ENCODE measurements at places on chromosomes 13 and 19.

DNA sequence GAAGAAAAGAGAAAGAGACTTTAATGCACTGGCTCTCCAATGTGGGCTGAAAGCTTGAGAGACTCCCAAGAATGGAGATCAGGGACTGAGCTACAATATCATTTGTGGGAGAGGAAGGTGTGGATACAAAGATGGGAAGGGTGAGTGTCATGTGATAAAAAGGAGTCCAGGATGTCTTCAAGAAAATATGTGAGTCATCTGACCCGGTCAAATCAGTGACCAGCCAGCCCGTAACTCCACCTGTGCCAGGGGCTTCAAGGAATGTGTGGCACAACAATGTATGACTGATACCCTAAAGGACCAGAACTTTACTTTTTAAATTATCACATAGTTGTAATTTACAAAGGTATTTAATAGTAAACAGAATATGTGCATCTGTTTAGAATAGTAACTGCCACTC, 97.2 kb downstream of the DOCK9 start:
- DNase-seq: no peak

GRCh38 chr19:10286803-10287737, at the start of gene ICAM4:
Gene ICAM4, plus strand, starts transcription at chr19:10286955. Its CDS starts 58 bp downstream, at chr19:10287013.
- peak; percentile 30 for DNase-seq

GRCh38 chr13:36839981-36840380, 21.0 kb downstream of the RFXAP start:
- DNase-seq: no peak

- no peak for DNase-seq
Observed at GRCh38 chr13:100075700-100076587, 12.9 kb upstream of the PCCA start.

DNA sequence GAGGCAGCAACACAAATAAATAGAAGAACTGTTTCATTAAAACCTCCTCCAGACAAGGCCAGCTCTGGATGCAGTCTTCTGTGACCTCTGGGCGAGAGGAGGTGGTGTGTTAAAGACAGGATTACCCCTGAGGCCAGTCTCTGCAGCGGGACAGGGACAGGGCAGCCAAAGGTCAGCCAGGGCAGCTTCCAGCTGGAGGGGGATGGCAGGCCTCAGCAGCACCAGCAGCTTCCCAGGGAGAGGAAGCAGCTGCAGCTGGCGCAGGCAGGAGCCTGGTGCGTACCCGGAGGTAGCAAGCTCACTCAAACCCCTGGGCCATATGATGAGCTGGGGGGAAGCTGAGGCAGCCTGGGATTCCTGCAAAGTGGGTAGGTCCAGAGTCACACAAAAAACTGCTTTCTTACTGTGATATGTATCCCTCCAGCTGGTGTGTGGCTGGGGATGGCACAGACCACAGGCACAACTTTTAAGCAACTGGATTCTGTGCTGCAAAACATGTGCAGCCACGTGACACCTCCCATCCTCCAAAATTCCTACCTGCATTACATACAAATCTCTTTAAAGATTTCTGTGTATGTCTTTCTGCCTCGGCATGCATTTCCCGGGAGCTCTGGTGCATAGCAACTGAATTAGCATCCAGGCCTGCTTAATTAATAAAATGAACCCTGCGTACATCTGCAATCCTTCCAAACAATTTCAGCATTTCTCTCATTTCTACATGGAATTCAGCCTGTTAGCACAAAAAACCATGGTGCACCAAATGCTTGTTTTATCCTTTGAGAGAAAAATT, 238.3 kb upstream of the MAB21L1 start:
- no peak for DNase-seq

- no peak for DNase-seq
Observed at GRCh38 chr13:20715330-20715712, 11.8 kb downstream of the IL17D start.

DNA sequence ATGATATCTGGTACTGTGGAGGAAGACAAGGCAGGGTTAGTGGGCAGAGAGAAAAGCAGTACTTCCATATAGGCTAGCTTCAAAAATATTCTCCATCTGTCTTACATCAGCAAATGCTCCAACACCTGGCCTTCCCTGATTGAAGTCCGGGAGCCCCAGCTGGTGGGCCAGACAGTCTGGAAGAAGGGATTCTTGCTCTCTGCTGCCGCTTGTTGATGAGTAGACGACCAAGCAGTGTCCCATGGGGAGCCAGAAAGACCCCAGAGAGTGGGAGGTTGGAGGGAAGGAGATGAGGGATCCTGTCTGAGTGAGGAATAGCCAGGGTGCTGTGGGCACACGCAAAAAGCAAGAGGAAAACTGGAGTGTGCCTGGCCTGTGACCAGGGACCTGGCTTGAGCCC, 95.1 kb downstream of the ATP8A2 start:
- DNase-seq: no peak

DNA sequence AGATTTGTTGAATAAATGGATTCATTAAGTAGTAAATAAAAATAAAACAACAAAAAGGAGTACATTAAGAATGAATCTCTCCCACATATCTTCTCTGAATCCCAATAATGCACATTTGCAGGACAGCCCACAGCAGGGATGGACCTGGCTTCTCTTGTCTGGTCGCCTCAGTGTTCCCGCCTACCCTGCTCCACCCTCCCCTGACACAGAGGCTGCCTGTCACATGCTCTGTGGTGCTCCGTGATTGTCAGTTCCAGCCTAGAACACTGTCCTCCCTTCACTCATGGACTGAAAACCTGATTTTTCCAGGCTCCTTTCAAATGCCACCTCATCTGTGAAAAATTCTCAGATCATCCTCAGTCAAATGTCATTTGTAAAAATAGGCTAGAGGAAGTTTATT, 94.5 kb upstream of the GPR12 start:
- no peak for DNase-seq

DNA sequence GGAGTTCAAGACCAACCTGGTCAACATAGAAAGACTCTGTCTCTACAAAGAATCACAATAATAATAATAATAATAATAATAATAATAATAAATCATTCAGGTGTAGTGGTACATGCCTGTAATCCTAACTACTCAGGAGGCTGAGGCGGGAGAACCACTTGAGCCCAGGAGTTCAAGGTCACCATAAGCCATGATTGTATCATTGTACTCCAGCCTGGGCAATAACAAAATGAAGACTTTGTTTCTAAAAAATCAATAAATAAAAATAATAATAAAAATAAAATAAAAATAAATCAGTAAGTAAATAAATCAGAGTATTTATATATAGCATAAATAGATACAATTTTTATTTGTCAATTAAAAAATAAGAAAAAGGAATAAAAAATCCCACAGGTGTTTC, 1636.4 kb downstream of the SLITRK1 start:
- DNase-seq: no peak

- DNase-seq: no peak
Observed at GRCh38 chr19:50003254-50003788, 21.9 kb downstream of the VRK3 start.

DNA sequence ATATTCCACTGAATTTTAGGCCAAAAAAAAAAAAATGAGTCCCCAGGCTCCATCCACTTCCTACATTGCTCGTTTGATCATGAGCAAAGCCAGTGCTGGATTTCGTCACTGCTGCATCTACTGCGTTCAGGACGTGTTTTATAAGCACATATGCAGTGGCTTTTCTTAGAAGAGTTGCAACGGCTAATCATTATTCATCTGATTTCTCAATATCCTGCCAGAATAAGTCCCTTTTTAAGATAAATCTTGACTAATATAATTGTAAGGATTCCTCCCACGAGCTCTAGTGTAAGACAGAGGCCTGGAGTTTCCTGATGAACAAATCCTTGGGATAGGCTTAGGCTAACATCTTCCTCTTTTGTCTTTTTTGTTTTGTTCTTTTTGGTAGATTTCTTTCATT, 19.5 kb downstream of the FAM124A start:
- DNase-seq: no peak

DNA sequence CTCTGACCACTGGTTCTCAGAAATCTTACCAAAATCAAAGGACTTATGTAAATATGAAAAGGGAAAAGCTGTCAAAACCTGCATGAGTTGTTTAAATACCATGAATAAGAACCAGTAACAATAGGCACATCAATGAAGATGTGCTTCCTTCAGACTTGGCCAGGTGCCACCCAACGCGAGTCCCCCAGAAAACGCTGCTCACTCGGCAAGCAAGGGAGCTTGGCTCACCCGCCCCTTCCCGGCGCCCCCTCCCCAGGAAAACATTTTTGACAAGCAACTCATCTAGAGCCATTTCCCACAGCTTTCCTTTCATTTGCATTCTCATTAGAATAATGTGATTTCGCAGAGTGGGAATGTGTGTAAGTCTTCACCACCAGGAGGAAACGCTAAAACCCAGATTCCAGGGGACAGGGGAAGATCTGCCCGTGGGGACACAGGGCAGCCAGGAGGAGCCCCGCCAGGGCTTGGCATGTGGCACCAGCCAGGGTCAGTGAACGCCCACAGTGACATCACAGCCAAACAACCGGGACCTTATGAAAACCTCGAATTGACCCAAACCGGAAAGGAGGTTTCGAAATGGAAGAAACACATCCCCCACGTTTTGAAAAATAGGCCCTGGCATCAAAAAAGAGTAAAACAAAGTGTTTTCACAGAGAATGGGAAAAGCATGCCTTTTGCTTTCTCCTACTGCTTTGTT, 366.2 kb upstream of the TSHZ3 start:
- DNase-seq: no peak

DNA sequence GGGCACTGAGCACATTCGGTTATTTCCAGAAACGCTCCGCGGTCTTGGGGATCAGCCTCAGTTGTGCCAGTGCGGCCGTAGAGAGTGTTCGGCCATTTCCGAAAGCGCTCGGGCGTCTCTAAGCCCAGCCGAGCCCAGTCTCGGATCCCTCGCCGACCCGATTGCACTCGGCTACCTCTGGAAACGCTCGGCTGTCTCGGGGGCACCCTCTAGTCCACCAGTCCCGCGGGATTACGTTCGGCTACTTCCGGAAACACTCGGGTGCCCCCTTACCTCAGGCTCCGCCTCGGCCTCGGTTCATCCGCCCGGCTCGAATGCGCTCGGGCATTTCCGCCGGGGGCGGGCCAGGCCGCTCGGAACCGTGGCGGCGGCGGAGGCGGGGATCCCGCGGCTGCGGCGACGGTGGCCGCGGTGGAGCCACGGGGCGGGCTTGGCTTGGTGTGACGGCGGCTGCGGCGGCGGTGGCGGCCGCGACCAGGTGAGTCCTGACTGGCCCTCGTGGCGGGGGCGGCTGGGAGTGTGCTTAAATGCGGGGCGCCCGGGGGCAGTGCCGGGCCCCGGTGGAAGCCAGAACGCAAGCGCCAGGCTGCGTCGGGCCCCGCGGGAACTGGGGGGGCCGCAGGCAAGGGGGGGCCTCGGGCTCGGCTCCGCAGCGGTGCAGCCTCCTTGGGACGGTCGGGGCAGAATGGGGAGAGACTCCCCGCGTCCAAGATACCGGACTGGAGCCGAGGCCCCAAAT, at the start of gene PIK3R2:
Gene PIK3R2 (plus strand): TSS at position 347 of the 739 bp plus-strand sequence. CDS start 2,717 bp downstream, outside the sequence.
- peak; percentile 98 for DNase-seq

DNA sequence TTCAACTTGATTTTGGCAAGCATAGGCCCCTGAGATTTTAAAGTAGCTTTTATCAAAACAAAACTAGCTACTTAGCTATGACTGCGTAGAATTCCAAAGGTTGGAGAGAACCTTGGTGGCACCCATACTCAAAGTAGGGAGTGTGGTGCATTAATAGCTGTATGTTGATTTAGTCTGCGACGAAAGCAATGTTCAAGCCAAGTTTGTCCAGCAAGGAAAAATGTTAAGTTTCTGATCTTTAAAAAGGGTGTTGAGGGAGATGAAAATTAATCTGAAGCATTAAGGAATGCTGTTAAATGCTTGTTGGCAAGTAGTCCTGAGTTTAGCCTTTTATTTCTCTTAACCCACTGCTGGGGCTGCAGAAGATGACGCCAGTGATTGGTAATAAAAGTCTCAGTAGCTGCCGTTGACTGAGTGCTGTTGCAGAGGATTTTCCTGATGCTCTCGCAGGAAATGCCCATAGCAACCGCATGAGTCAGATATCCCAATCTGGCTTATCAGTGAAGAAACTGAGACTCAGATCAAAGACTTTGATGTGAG, 75.9 kb upstream of the RNF113B start:
- DNase-seq: no peak

- no peak for DNase-seq
Observed at GRCh38 chr19:49214701-49215100, 57.1 kb downstream of the TRPM4 start.

GRCh38 chr13:97417698-97418097, 16.3 kb upstream of the RAP2A start:
- DNase-seq: no peak

GRCh38 chr13:29878101-29878500, 27.7 kb upstream of the UBL3 start:
- no peak for DNase-seq

- no peak for DNase-seq
Observed at GRCh38 chr19:39843919-39844793, 2.0 kb downstream of the FBL start.

- no peak for DNase-seq
Observed at GRCh38 chr19:28319227-28319626, 893.7 kb downstream of the UQCRFS1 start.

GRCh38 chr13:110528371-110528770, 33.2 kb downstream of the RAB20 start:
- no peak for DNase-seq

GRCh38 chr13:71218960-71219359, 648.0 kb downstream of the DACH1 start:
- DNase-seq: no peak

DNA sequence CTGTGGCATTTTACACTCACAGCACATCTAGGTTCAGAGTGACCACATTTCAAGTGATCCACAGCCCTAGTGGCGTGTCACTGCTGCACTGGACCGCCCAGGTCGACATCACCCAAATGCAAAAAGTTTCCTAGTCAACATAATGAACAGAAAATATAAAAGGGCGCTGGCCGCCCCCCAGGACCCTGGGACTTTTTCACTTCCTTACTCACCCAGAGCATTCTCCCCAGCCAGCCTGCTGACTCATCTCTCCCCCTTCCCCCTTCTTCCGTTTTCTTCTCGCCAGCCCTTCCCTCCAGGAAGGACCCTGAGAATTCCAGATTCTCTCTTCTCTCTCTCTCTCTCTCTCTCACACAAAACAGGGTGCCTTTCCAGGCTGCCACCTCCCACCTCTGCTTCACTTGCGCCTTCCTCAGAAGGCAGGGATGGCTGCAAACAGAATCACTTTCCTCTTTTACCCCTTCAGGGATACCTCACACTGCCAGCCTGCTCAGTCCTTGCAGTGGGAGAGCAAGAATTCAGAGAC, 21.0 kb upstream of the GRWD1 start:
- DNase-seq: no peak
